ENCODE measurements at places on chromosomes 16 and 17.

- DNase-seq = no peak
These were observed 161.0 kb upstream of the PMFBP1 start for GRCh38 chr16:72332926-72333325.

GRCh38 chr17:46736100-46736499 is 82.4 kb downstream of the WNT3 start:
- DNase-seq = no peak

GRCh38 chr17:56914581-56915273 is 878 bp upstream of the TRIM25 start:
- no peak for DNase-seq

DNA sequence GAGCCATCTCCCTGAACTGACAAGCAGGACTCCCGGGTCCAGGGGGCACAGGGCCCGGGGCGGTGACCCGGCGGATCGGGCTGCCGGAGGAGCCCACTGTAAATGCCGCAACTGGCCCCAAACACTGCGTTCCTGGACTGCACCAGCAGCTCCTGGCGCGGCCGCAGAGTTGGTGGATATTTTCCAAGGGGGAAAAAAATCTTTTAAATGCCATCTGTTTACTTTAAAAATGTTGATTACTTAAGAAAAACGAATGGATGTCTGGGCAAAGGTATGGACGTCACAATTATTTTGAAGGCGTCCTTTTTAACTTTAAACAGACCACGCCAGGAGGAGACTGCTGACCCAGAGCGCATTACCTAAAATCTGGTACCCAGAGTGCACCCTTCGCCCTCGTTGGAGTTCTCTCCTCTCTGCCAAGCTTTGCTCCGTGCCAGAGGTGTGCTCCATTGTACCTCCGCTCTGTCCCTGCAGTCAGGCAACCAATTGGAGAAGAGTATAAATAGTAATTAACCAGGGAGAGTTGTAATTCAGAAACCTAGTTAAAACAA is 3.4 kb downstream of the HS3ST3B1 start:
- no peak for DNase-seq

DNA sequence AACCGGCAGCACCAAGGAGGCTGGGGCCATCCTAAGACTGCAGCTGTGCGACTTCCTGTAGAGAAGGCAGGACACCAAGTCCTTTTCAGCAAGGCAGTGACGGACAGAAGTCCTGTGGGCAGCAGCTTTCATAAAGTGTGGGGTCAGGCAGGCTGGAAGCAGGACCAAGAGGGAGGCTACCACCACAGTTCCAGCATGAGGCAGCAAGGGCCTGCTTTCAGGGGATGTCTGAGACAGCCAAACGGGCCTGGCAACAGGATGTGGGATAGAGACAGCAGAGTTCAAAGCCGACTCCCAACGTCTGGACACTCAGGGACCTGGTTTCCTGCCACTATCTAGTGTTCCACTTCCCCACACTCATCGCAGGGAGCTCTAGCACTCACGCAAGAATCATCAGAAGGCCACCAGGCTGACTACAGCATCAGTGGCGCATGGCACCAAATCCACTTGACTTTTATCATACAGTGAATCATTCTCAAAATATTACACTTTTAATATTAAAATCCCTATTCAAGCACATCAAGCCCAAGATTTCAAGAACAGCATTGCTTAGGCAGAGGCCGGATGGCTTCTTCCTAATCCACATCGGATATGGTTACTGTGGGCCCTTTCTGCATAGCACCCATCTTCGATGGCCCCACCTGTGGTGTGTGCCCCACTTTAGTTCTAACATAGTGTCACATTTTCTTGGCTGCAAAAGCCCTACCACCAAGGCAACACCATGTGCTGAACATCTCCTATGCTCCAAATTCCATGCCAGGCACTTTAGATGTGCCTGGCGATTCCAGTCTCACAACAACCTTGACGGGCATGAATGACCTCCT is 5.2 kb downstream of the USP7 start:
- peak; percentile 44 for DNase-seq

DNA sequence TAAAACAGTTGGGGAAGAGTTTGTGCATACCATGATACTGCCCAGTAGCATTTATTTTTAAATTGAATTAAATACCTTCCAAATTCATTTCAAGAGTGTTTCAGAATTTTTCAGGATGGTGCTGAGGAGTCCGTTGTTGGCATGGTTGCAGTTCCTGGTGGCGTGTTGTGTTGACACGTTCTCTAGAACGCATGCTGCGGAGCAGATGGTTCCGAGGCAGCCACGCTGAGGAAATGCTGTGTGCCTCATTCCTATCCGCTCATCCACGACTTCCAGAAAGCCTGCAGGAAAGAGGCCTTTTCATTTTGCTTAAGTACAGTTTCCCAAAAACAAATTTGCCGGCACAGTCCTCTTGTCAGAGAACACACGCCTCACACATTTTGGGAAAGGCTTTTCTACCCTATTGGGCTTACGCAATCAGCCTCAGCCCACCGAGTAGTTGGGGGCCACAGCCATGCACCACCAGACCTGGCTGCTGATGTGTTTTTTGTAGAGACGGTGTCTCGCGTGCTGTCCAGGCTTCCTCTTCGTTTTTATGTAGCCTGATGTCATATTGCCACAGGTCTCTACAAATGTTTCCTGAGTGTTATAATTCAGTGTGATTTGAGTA is 32.1 kb upstream of the IL17C start:
- no peak for DNase-seq

GRCh38 chr17:58248955-58249269 is 10.5 kb downstream of the LPO start:
- DNase-seq = no peak

- DNase-seq = no peak
These were observed 263.6 kb upstream of the DYNLRB2 start for GRCh38 chr16:80277182-80277581.

DNA sequence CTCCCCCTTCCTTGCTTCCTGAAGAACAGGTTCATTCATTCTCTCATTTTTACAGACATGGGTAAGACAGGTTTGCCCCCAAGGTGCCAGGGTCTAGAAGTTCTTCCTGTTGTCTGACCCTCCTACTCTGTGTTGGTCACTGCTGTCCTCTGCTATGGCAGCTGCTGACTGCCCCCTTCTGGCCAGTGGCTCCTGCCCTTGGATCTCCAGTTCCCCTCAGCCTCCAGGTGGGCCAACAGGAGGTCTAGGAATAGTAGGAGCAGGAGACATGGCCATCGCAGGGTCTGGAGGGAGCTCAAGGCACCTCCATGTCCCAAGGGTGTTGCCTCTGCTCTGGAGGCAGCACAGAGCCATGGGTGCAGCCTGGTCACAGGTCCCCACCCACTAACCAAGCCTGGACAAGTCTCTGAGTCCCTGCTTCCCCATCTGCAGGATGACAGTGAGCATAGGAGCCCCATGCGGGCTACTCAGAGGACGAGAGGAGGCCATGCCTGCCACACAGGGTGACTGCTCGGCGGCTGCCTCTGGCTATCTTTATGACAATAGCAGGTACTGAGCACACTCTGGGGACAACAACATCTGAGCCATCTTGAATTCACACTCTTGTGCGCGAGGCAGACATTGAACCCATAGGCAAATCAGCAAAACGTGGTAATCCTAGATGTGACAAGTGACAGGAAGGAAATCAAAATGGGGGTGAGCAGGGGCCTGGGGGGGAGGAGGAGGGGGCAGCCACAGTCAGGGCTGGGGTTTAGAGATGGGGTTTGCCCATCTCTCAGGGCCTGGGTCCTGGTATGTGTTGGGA is 27.0 kb upstream of the NXPH3 start:
- no peak for DNase-seq
